ENCODE measurements at places on chromosomes 2 and 18.

DNA sequence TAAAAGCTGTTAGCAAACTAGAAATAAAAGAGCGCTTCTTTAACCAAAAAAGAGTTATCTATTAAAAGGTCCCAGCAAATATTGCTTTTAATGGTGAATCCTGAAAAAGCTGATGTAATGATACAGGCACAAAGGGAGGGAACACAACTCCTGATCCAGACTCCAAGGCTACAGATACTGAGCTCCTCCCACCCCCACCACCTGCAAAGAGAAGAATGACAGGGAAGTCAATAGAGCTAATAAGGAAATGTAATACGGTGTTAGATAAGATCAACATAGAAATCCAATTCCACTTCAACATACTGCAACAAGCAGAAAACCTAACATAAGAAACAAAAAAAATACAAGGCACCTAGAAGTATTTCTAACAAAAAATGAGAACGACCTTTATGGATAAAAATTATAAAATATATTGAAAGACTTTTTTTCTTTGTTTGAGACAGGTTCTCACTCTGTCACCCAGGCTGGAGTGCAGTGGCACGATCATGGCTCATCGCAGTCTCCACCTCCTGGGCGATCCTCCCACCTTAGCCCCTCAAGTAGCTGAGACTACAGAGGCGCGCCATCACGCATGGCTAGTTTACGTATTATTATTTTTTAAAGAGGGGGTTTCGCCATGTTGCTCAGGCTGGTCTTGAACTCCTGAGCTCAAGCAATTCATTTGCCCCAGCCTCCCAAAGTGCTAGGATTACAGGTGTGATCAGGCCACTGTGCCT lies 192.2 kb downstream of the HDAC4 start:
- DNase-seq, result no peak

DNA sequence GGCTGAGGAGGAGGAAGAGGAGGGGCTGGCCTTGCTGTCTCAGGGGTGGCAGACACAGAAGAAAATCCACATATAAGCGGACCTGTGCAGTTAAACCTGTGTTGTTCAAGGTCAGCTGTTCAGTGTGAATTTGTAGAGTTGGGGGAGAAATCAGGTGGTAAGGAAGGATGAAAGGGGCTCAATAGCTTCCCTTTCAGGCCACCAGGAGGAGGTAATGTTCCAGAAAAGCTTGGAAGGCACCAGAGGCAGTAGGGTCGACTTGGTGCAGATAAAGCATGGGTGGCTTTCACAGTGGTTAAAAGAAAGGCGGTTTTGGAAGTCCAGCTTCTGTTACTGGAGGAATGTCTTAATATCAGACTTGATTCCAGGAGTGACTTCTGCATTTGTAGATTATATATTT lies 167.4 kb downstream of the THSD7B start:
- DNase-seq, result no peak

DNA sequence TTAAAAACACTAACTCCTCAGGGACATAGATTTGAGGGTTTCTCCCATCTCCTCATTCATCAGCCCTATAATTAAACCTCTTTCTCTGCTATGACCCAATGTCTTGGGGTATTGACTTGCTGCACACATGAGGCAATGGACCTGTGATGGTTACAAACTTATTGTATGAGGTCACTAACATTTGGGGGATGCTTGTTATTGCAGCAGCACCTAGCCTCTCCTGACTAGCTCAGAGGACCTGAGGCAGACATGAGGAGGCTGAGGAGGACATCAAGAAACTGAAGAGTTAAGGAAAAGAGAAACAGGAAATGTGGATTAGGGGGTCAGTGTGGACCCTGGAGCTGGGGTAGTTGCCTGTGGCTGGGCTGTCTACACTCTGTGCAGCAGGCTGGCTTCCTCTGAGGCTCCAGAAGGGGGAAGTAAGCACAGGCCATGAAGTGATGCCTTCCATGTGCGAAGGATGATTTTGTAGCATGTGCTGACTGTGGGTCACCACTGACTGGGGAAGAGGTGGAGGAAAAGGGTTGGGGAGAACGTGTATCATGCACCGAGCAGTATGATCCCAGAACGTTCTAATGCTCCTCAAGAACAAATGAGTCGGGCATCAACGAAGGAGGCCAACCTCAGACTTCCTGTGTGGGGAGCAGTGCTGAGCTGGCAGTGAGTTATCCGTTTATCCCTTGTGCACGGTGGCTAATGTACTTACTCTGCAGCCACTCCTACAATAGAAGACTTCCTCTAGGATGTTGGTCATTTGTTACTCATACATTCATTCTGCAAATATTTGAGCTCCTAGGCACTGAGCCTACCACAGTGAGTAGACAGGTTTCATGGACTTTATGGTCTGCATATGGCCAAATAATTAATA lies 42.1 kb upstream of the RFX8 start:
- no peak for DNase-seq

- DNase-seq, result no peak
Measured at GRCh38 chr2:19649142-19649541, 252.6 kb downstream of the TTC32 start.
